ENCODE measurements at places on chromosomes 12 and 14. TPM values are rescaled to one million over a fixed set of nuclear protein-coding genes. Genes with fewer than 3 reads are reported as not detected.
A peak's percentile ranks its signal among the peaks of the same experiment; 100 is the strongest.

- no peak for DNase-seq
Observed at GRCh38 chr14:30193101-30193500, 265.5 kb upstream of the PRKD1 start.

DNA sequence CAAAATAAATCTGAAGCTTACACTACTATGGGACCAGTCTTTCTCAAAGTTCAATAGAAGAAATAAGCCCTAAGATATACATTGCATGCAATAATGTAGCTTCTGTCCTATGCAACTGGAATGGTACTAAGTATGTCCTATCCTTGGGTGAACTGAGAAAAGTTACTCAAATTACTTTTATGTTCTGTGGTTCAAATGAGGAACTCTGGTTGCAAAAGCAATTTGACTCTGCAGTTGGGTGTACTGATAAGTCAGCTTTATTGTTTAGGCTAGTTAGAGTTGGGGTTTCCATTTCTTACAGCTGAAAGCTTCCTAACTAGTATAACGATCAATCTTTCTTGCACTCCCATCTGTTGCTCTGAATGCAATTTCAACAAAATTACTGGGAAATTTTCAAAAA, 29.2 kb downstream of the GPR135 start:
- DNase-seq: no peak

DNA sequence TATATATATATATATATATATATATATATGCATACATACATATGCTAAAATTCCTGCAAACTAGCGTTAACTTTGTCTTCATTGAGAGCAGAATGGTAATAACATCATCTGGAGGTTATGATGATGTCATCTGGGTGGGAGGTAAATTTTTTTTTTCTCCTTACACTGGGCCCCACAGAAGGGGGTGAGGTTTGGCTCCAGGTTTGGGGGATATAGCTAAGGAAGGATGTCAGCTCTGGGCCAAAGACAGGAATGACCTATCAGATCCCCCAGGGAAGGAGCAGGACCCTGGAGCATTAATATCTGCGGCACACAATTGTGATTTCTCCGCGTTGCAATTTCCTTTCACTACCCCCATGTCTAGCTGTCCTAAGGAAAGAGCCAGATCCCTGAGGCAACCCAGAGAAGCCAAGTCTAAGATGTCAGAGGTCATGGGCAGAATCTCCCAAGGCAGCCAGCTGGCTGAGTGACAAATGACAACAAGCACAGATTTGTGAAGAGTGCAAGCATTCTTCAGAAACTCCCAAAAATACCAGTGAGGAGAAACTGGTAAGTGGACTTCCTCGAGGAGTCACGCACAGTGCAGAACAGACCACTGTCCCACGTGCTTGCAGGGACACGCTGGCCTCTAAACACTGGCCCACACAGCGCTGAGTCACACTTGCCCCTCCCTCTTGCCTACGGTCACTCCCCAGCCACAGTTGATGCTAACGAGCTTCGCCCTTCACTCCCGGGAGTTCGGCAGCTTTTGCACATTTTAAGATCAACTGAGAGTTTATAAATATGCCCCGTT, 9.9 kb downstream of the UBC start:
- no peak for DNase-seq

- no peak for DNase-seq
Observed at GRCh38 chr12:47178014-47178413, 98.3 kb upstream of the AMIGO2 start.

DNA sequence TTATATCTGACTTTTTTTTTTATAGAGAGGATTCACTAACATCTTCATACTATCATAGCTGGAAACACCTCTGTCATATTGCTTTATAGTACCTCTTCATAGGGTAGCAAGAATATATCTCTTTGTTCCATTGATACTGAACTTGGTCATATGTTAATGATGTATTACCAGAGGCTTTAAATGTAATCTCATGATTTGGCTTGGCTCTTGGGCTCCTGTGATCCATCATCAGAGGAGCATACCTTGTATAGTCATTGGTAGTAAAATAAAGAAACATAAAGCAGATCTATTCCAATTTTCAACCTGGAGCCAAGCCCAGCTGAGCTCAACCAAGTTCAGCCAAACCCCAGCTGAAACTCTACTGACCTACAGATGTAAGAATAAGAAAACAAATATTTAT, 43.2 kb upstream of the GRIN2B start:
- no peak for DNase-seq

- no peak for DNase-seq
Observed at GRCh38 chr14:53519137-53519536, 366.0 kb upstream of the DDHD1 start.

- DNase-seq: no peak
Observed at GRCh38 chr12:49049566-49050224, 10.9 kb downstream of the KMT2D start.

KRT8 gene
- 269 TPM for polyA plus RNA-seq

KRT2 gene
- not detected for polyA plus RNA-seq

DNA sequence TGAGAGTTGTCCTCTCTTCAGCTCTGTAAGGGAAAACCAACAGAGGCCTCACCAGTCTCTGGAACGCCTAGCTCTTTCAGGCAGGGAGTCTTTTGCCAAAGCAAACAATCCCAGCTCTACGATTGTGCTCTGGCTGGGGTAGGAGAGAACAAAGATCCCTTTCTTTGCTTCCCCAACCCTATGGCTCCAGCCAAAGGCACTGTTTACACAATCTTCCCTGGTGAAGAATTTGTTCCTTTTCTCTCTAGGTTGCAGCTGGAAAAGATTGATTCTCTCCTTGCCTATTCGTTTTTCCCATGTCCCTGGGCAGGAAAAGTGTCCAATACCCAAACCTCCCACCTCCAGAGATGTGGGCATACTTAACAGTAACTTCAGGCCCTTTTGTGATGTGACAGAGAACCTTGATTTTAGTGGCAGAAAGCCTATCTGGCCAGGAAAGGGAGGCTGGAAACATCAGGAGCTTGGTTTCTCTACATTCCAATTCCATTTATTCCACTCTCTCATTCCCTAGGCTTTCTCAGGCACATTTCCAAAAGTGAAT, 16.8 kb downstream of the ATP5MC2 start:
- DNase-seq: peak; percentile 19

DNA sequence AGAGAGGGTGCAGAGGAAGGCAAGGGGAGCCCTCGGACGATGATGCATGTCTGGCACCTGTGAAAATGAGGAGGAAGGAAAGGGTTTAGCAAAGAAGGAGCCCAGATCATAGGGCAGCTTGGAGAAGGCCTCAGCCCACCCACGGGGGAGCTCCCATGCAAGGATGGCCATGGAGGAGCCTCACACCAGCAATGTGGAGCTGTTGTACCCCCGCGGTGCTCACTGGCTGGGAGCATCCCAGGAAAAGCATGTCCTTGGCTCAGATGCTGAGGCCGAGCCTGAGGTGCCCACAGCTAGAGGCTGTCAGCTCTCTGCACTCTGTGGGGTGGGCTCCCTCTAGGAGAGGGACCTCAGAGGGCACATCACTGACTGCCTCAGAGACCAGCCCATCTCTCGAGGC, 622.6 kb downstream of the AACS start:
- DNase-seq: no peak

POTEG gene
- polyA plus RNA-seq: not detected

DNA sequence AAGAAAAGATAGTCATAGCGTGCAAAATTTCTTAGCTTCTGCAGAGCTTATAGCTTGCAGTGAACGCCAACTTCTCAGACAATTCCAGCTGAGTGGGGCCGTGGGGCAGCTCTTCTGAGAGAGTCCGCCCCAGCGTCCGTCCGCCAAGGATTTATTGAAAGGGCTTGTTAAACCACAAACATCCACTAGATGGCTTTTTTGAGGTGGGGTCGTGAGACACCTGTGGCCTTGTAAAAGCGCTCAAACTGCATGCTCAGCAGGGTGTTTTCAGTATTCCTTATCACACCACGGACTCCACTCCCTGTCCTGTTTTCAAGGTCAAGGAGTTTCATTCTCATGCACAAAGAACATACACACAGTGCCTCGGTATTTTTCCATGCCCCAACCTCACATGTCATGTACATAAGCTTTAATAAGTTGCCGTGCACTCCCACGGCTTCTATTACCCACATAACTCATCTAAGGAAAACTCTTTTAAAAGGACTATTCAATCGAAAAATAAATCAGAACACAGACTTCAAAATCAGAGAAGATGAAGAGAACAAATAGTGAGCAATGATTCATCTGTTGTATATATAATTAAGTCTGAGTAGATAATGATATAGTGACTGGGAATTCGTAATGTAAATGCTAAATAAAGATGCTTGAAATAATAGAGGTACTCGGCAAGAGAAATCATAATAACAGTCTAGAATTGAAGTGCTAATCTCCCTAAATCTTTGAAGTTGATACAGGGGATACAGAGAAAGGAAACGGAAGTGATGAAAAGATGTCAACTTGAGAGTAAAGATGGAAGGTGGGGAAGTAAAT, 46.7 kb downstream of the WBP11 start:
- DNase-seq: no peak

- DNase-seq: no peak
Observed at GRCh38 chr14:102667703-102668102, 75.3 kb downstream of the RCOR1 start.

- DNase-seq: no peak
Observed at GRCh38 chr12:20097626-20098025, 270.7 kb upstream of the PDE3A start.

SLC8A3 gene
- 0.35 TPM for polyA plus RNA-seq

DNA sequence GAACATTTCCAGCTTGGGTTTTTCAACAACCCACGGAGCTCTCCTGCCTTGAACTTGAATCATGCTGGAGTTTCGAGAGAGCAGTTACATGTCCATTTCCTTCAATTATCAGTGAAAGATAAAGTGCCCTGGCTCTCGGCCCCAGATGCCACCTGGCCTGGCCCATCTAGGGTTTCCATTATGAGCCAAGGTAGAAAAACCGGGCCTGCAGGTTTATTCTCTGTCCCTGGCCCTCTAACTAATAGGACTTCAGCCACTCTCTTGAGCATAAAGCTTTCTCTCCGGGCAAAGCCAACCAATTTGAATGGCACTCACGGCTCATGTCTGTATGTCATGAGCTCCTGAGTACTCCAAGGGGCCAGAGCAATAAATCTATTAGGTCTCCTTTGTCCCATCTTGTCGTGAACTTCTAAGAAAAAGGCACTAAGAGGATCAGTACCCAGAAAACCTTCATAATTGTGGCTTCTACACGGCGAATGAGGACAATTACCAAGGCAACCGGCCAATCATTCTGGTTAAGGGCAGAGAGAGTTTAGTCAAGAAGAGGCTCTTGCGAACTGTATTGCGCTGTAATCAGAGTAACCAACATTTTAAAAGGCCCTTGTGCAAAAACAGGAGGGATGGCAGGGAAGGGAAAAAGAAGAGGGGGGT, 392.3 kb downstream of the MED13L start:
- no peak for DNase-seq

- DNase-seq: no peak
Observed at GRCh38 chr12:109510196-109510595, 32.8 kb downstream of the UBE3B start.

ZNF705A gene
- polyA plus RNA-seq: not detected

GRCh38 chr12:127779301-127780045, 487.5 kb upstream of the TMEM132C start:
- no peak for DNase-seq

All from renal pelvis (tissue), 12 donors.